ENCODE measurements at places on chromosomes 7 and 10. TPM values are rescaled to one million over a fixed set of nuclear protein-coding genes. Genes with fewer than 3 reads are reported as not detected.

DNA sequence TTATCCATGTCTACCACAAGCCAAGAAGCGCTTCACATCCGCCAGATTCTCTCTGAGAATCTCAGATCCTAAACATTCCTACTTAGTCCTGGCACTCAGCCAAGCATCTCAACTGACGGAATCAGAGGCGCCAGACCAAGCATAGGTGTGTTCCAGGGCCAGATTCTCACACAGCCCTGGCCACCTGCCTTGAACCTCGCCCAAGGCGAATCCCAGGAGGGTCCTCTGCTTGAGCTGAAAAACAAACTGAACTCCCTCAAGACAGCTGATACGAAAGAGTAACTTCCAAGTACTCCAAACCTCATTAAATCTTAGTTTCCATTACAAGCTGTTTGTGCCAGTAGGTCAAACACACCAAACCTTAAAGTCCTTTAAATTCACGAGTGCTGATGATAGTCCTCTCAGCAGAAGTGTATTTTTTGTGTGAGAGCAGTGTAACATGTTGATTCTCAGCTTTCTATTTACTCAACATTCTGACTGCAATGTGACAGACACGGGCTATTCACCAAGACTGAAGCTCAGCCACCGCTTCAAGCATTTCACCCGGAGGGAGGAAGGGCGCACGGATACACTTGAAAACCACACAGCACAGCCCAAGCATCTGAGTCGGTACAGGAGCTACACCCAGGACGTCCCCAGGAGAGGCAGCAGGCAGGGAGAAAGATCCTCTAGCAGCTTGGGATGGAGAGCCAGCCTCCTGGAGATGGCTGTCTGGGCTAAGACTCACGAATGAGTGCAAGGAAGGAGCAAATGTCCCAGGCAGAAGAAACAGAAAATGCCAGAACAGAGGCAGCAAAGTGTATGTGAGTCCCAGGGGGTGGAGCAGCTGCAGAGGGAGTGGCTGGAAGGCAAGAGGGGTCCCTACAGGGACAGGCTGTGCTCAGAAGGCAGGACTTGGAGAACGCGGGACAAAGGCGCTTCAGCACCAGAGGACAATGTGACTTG is 6.0 kb downstream of the PARD3 start:
- no peak for DNase-seq

GRCh38 chr7:44472843-44473242 is 17.6 kb downstream of the NUDCD3 start:
- DNase-seq: no peak

DNA sequence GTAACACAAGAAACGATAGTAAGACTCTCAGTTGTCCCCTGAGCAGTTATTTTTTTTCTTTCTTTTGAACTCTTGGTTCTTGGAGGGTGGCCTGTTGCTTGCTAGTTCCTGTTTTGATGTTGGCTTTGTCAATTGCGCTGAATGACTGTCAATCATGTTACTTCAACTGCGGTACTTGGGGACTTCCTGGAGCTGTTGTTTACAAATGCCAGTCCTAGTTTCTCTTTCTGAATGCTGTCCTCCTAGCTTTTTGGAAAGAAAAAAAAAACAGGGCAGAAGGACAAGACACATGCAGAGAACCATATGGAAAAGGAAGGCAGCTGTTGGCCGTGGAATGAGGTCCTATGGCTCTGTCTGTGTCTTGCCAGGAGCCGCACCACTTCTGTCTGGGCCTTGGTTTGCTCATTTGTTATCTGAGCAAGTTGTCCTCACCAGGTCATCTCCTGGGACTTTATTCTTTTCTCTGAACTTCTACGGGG is 7.0 kb upstream of the PDCD4 start:
- no peak for DNase-seq

TMEM184A gene
- total RNA-seq: 1.5 TPM

GHITM gene
- 219 TPM for total RNA-seq

DNA sequence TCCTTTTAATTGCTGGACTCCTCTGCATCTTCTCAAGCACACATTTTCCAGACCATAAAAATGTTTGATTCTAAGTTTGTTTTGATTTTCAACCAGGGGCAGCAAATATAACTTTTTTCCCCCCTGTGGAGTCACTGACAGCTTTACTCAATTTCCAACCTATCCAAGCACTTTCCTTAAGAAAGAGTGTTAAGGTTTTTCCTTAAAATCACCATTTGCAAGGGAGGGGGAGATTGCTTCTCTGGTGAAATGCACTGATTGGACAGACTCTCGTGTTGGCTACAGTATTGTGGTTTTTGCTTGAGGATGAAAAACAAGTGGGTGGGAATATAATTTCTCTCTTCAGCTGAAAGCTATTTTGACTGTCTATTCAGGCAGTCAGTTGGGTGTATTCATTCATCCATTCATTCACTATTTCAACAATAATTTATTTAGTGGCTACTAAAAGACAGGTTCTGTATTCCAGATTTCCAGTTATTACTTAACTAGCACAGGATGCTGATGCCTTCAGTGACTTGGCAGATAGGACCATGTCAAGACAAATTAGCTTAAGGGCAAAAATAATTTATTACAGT is 146.3 kb downstream of the BAMBI start:
- DNase-seq: no peak

- DNase-seq: no peak
Measured at GRCh38 chr10:118213436-118213835, 128.7 kb downstream of the FAM204A start.

DNA sequence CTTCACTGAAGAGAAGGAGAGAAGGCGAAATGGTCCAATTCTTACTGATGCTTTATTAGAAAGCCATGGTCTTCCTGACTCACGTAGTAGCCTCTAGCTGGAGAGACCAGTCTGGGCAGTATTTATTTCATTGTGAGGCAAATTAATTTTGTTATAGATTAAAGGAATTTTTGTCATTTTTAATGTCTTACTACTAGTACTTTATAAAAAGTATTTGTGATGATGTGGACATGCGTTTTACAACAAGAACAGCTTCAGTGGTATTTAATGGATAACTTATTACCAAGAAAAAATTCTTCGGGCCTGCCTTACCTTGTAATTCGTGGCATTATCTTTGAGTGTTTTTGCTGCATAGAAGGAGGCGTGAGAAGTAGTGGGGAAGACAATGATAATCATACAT is 339.4 kb upstream of the SHH start:
- DNase-seq: no peak

- DNase-seq: no peak
Measured at GRCh38 chr10:80372675-80373074, 16.1 kb downstream of the DYDC2 start.

CDK14 gene
- total RNA-seq: 6.9 TPM

GRCh38 chr10:24701447-24701846 is 22.2 kb downstream of the ARHGAP21 start:
- DNase-seq: peak; percentile 13

GRCh38 chr7:140049339-140050024 is 13.3 kb downstream of the PARP12 start:
- peak; percentile 68 for DNase-seq

GRCh38 chr10:118531105-118531852 is 64.2 kb downstream of the PRLHR start:
- DNase-seq: peak; percentile 38

DNA sequence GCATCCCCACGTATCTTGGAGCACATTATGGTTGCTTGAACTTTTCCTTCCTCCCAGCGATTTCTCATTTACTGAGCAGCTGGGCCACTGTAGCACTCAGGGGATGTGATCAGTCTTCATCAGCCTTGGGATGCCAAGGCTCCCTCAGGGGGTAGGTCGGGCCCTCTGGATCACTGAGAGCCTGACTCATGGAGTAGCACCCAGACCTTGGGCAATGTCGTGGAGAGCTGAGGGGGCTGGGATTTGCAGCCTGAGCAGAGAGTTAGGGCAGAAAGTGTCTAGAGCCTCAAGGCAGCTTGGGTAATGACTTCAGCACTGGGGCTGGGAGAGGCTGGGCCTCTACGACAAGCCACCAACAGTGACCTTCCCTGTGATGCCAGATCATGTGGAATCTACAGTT is 86.5 kb upstream of the CXCL12 start:
- DNase-seq: no peak

ELAPOR2 gene
- total RNA-seq: 7.7 TPM

PAX2 gene
- not detected for total RNA-seq

DNA sequence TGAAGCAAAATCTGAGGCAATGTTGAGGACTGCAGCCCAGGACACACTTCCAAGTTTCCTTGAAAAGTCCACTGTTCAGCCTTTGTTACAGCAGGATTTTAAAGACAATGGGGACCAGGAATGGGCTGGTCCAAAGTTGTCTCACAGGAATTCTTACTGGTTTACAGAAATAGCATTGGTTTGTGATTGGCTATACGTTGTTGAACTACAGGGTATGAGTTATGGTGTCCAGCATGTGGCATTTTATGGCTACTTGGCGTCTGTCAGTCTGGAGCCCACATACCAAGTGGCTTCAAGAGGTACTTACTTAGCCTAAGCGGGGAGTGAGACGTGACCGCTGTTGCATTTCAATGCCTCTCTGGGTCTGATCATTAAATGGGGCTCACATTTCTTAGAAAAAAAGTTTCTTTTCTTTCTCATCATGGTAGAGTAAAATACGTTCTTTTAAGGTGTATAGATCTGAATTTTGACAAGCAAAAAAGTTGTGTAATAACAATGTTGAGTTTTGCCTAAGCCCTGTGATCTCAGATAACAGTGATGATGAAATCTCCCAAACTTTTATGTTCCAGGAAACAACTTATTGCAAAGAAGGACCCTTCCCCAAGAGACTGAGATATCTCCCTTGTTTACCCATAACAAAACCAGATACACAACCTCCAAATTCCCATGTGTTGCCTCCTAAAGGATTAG is 100.0 kb upstream of the TRIM24 start:
- DNase-seq: no peak

DNA sequence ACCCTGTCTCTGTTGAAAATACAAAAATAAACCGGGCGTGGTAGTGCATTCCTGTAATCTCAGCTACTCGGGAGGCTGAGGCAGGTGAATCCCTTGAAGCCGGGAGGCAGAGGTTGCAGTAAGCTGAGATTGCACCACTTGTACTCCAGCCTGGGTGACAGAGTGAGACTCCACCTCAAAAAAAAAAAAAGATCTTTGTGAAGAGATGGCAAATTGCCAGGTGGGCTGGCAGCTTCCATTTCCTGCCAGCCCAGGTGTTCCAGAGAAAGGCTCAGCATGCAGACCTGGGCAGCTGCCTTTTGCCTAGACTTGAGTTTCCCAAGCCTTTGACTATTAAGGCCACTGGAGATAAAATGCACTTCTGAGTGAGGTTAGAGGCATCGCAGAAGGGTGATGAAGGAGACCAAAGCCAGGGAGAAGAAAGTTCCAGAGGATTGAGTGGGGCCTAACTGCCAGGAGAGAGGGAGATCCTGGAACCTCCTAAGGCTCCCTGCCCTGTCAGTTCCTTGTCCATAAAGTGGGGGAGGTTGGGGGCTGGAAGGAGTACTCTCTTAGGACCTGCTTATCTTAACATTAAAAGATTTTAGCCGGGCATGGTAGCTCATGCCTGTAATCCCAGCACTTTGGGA is 10.0 kb upstream of the DDIT4 start:
- DNase-seq: peak; percentile 48

DNA sequence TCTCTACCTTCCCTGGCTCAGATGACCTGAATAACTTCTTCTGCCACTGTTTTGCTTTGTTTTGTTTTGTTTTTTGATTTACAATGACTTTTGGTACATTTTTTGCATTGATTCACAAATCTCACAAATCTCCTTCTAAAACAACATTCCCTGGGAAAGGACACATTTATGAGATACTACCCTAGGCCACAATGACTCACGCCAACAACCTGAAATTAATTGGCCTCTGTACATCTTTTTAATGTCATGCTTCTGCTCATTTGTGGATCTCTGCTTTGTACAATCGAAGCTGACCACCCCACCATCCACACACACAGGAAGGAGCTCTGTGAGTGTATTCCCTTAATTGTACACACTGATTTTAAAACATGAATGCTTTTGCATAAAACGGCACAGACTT is 156.7 kb upstream of the PFKP start:
- DNase-seq: no peak

CLRN3 gene
- not detected for total RNA-seq

GRCh38 chr10:59580026-59580863 is 129.4 kb downstream of the SLC16A9 start:
- peak; percentile 33 for DNase-seq

CREB5 gene
- 9.3 TPM for total RNA-seq

- DNase-seq: no peak
Measured at GRCh38 chr10:13959443-13960359, 371.0 kb downstream of the FRMD4A start.

GRCh38 chr7:36840904-36841303 is 116.6 kb upstream of the AOAH start:
- DNase-seq: no peak

- peak; percentile 87 for DNase-seq
Measured at GRCh38 chr7:106775552-106775936, 89.5 kb upstream of the PIK3CG start.

GRCh38 chr7:137020351-137020750 is 151.9 kb downstream of the CHRM2 start:
- no peak for DNase-seq

- DNase-seq: no peak
Measured at GRCh38 chr7:42735081-42735480, 176.8 kb downstream of the C7orf25 start.

SLC29A3 gene
- total RNA-seq: 1.6 TPM

DNA sequence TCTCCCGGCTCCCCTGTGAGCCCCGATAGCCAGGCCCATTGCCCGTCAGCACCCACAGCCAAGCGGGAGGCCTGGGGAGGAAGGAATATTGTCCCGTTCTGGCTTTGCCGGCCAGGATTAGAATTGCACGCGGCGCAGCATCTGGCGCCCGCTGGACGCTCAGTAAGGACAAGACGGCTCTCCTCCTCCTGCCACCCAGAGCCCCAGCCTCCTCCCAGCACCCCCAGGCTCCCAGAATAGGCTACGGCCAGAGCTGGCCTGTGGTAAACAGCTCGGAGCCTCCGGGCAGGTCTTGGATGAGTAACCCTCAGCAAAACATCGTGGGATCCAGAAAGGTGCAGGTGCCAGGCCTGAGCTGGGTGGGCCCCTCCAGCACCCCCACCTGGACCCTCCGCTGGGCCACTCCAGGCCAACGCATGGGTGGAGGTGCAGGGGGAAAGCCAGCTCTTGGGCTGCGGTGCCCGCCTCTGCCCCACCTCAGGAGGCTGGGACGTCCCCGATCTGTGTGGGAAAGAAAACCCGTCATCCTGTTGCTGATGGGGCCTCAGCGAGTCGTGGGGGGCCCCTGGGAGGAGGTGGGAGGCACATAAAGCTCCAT is 5.8 kb upstream of the FAM20C start:
- no peak for DNase-seq

DNA sequence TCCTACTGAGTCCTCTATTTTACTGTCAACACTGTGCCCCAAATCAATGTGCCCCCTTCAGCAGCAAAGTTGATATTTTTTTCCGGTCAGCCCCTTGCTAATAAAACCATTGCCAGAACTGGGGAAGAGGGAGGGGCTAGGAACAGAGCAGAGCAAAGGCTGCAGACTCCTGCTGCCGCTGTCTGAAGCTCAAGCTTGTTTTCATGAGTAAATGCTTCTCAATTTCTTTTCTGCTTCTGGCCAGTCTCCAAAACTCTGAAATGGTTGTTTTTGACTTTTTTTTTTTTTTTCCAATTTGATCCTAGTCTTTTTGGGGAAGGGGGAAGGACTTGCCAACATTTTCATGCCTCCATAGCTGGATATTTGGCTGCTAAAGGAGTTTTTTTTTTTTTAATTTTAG is 26.7 kb upstream of the PROSER2 start:
- DNase-seq: no peak

GRCh38 chr7:17554341-17555015 is 256.0 kb downstream of the AHR start:
- DNase-seq: peak; percentile 23
